CD4-positive, alpha-beta T cell treated with Interleukin-6 at 100 ng/mL for 8 hours (primary cell): ENCODE measurements at places on chromosomes 1 and 21.
A peak's percentile ranks its signal among the peaks of the same experiment; 100 is the strongest.

DNA sequence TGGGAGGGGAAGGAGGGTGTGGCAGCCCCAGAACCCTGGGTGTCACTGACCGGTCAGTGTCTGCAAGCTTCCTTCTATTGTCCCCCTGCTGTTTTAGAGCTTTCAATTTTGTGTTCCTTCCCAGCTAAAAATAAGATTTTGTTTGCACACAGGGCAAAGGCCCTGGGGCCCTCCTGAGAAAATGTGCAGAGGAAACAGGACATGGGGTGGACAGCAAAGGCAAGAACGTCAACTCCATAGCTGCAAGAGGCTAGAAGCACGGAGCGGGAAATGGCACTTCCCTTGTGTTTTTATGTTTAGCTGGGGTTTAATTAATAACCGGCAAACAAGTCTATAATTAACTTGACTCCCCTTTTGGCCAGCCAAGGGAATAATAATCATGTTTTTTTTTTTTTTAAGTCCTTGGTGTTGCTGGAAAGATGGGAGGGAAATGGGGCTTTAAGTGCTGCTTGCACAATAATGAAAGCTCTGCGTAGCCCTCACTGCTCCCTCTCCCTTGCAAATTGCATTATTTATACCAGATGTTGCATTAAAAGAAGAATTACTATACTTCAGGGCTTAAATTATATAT, 261.4 kb upstream of the USP24 start:
- DNase-seq, result no peak

DNA sequence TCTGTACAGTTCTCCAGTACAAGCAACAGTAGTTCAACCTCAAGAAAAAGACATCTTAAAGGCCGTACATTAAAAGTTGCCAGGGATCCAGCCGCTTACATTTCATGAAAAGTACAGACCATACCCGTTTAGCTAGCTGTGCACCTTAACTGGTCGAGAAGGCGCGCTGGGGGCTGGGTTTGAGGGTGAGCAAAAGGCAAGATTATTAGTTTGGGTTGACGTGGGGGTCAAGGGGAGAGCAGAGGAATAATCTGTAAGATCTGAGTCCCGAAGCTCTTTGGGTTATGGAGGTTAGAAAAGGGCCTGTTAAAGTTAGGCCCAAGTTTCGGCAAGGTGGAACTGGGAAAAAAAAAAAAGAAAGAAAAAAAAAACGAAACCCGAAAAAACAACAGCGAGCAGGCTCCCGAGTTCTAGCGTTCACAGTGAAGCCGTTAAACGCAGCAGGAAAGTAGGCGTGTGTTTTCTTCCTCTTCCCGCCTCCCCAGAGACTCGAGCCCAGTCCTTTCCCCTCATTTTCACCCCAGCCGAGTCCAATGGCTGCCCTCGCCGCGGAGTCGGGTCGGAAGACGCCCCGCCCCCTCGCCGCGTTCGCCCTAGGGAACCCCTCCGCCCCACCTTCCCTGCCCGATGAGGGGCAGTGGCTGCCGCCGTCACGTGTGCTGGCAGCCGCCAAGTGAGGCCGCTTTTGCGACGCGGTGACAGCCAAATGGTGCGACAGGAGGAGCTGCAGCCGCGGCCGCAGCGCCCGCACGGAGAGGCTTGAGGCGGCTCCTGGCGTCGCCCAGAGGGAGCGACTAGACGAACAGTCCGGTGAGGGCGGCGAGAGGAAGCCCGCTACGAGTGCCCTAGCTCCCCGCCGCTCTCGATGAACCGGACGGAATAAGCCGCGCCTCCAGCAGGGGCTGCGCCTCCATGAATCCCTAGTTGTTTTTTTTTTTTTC, at the start of gene PKN2:
Gene PKN2, plus strand, starts transcription at position 733 of the 941 bp plus-strand sequence. CDS start 308 bp downstream, outside the sequence.
- DNase-seq, result peak; percentile 97

GRCh38 chr1:33170351-33171274, 11.2 kb downstream of the TRIM62 start:
- no peak for DNase-seq

DNA sequence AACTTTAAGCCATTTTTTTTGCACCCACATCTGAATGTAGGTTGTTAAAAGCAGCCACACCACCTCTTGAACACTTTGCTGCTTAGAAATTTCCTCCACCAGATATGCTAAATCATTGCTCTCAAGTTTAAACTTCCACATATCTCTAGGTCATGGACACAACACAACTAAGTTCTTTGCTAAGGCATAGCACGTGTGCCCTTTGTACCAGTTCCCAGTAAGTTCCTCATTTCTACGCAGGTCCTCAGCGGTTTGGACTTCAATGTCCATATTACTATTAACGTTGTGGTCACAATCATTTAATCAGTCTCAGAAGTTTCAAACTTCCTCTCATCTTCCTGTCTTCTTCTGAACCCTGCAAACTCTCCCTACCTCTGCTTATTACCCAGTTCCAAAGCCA, 661.6 kb upstream of the PKN2 start:
- no peak for DNase-seq

DNA sequence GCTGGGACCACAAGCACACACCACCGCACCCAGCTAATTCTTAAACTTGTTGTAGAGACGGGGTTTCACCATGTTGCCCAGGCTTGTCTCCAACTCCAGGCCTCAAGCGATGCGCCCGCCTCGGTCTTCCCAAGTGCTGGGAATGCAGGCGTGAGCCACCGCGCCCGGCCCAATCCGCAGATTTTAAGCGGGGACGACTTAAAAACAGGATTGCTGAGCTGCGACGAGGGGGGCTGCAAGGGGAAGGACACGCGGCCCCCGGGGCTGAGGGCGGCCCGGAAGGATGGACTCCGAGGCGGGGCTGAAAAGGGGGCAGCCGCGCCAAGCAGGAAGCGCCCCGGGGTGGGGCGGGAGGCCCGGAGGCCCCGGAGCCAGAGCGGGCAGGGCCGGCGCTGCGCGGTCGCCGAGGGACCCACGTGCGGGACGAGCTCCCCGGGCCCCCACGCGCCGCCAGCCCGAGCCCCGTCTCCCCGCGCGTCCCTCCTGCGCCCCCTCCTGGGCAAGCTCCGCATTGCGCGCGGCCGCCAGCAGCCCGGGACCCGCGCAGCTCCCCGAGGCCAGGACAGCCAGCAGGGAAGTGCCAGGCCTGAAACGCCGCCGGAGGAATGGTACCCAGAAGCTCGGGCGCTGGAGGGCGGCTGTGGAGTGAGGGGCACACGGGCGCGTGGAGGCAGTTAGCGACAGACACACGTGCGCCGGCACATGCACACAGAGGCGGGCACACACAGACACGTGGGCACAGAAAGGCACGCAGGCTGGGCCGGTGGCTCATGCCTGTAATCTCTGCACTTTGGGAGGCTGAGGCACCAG, 5.5 kb upstream of the PRKCZ start:
- peak; percentile 68 for DNase-seq

- DNase-seq, result no peak
Measured at GRCh38 chr21:27371115-27371974, 404.5 kb upstream of the ADAMTS5 start.

DNA sequence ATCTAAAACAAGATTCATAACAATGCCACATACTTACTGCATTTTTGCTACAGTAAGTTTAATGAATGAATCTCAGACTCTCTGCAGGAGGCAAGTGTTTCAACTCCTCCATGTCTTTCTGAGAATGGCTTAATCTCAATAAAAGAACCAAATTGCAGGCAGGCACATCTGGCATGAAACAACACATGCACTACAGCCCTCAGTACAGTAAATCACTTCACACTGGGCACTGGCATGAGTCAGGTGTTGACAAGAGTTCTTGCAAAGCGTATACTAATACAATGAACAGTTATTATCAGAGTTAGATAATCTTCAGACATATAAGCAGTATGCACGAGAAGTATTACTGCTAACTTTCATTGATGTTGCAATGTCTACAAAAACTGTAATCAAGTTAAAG, 1386.8 kb downstream of the MRPL39 start:
- DNase-seq, result no peak

DNA sequence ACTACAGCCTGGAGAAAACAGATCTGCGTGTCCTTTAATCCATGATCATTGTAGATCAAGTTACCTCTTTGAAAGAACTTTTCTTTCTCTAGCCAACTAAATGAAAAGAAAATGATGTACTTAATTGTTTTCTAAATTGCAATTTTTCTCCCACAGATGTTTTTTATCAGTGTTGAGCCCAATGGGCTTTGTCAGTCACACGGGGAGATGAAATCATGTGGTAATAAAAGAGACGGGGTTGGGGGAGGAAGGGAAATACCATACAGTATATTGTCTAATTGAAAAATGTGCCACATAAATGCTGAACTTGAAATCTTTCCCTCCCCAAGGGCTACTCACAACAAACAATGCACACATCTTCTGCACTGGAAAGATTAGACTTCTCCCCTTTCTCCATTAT, 58.4 kb downstream of the NTMT2 start:
- DNase-seq, result no peak

DNA sequence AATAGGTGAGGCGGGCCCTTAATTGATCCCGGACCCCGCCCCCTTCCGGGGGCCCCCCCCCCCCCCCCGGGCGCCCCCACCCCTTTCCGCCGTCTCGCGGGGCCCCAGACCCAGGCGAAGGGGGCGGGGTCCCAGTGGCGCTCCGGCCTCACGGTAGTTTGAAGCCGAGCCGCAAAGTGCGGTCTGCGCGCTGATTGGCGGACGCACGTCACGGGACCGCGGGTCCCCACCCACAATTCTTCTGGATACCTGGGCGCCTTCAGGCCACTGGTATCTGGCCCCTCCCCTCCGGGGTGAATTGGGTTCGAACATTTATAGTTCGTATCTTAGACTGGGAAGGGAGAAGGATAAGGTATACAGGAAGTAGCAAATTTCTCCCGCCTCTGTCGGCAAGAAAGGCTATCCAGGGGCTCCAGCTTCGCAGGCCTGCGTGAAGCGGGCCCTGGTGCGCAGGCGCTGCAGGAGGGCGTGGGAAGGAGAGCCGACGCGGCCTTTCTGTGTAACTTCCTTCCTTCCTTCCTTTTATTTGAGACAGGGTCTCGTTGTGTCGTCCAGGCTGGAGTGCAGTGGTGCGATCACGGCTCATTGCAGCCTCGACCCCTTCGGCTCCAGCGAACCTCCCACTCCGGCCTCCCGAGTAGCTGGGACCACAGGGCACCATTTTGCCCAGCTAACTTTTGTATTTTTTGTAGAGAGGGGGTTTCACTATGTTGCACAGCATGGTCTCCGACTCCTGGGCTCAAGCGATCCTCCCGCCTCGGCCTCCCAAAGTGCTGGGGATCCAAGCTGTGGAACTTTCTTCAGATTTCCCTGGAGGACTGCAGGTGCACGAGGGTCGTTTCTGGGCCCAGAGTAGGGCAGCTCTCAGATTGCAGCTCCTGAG, 564 bp upstream of the HMGN1 start:
- peak; percentile 97 for DNase-seq

- DNase-seq, result peak; percentile 89
Measured at GRCh38 chr1:9823943-9824701, at the start of gene CLSTN1. TSS of gene CLSTN1 (minus strand) at chr1:9823965. CDS start at chr1:9823733, 232 bp downstream.

GRCh38 chr1:12604114-12604874, 13.7 kb downstream of the DHRS3 start:
- peak; percentile 80 for DNase-seq

DNA sequence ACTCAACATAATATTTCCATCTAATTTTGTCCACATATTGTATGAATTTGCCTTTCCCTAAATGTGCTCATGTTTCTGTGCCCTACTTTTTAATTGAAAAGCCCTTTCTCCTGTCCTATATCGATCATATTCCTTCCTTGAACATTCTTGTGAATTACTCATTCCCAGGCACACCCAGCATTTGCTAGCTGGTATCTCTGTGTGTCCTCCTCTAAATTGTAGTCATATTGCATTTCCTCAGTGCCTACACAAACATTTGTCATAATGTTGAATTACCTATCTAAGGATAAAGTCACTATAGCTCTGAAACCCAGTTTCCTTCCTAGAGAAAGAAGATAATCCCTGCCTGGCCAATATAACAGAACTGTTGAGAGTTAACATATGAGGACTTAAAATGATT, 39.6 kb upstream of the TBX15 start:
- DNase-seq, result no peak

DNA sequence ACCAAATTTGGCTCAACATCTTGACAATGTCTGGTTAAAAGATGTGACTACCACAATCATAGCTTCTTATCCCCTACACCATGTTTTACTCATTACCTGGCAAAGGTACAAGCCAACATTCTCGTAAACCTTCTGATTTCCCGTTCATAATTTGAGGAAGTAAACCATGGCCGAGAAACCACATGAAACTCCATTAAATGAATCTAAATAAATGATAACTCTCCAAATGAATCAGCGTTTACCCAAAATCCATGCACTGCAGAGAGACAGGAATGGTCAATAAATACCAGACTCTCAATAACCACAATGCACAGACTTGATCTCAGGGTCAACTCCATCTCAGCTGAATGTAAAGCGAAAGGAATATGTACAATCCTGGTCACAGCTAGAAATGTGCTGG, 125.2 kb downstream of the TYW3 start:
- DNase-seq, result no peak

GRCh38 chr1:19812875-19813642, 2.0 kb downstream of the RNF186 start:
- DNase-seq, result no peak

DNA sequence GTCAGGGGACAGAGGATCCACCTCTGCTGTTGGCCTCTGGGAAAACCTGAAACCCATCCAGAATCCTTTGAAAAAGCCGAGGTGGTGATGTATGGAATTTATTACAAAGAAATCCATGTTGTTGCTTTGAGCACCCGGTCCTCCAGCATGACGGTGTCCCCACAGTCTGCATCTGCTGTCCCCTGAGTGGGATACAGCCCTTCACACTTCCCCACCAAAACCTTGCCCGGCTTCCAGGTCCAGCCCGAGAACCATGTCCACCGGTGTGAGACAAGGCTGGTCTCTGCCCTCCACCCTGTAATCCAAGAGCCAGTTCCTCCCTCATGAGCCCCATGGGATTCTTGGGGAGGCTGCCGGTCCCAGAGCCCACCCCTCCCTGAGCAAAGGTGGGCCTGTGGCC, 70.5 kb downstream of the STUM start:
- no peak for DNase-seq

GRCh38 chr1:22408230-22408629, 43.4 kb upstream of the ZBTB40 start:
- no peak for DNase-seq

GRCh38 chr1:89531480-89532139, 7.0 kb downstream of the LRRC8B start:
- DNase-seq, result no peak

GRCh38 chr1:189606795-189607476, 870.7 kb downstream of the BRINP3 start:
- DNase-seq, result no peak

DNA sequence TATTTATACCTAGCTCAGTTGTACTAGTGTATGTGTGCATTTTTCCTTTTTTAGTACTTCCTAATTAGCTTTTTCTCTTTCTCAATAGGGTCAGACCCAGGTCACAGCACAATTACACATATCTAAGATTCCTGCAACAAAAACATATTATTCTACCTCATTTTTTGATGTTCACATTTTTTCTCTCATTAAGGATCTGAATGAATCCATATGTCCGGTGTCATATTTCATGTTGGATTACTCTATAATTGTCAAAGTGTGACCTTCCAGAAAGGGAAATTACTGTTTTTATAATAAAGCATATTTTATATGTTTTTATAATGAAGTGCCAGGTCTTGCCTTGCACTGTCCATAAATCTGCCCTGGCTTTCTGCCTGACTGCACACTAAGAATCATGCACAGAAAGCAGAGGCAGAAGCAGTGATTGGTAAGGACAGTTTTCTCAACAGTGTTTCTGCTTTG, 143.7 kb downstream of the KCNT2 start:
- no peak for DNase-seq

GRCh38 chr21:16976193-16976592, 536.6 kb upstream of the CXADR start:
- DNase-seq, result no peak
